ENCODE measurements at places on chromosomes 2 and 18.

GRCh38 chr2:96091141-96091710 lies 25.1 kb downstream of the ADRA2B start:
- DNase-seq: no peak

- no peak for DNase-seq
Observed at GRCh38 chr2:16614314-16614860, 51.2 kb downstream of the CYRIA start.

- DNase-seq: no peak
Observed at GRCh38 chr18:8972116-8972515, 130.4 kb upstream of the NDUFV2 start.

- DNase-seq: no peak
Observed at GRCh38 chr2:173866874-173867618, 98.1 kb downstream of the SP3 start.

DNA sequence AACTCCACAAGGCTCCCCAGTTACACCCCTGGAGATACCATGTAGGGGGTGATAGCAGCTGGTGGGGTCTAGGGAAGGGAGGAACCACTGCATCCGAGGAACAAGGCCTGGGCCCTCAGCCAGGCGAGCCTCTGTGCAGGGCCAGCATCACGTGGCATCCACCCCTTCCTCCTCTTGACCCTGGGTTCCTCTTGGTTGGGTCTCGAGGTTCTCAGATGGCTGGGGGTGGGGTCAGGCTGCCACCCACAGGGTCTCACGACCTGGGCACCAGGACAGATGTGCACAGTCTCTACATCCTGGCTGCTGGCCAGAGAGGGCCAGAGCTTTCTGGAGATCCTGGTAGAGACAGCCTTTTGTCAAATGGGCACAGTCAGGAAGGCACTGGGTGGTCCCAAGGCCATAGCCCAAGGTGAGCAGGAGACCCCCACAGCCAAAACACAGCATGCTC lies 10.4 kb downstream of the HS6ST1 start:
- no peak for DNase-seq

DNA sequence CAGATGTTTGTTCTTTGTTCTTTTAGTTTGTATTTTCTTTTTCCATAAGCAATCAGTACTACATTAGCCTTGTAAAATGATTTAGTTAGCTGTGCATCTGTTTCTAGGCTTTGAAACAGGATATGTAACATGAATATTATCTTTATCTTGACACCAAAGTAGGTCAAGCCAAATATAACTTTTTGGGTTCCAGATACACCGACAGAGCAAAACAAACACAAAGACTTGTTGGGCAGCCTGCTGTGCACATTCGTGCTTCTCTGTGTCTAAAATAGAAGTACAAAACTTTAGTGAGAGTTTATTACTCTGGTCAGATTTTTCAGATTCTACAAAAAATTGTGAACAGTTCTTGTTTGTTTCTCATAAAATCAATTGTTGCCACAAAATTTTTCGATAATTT lies 1059.3 kb upstream of the GYPC start:
- DNase-seq: no peak

DNA sequence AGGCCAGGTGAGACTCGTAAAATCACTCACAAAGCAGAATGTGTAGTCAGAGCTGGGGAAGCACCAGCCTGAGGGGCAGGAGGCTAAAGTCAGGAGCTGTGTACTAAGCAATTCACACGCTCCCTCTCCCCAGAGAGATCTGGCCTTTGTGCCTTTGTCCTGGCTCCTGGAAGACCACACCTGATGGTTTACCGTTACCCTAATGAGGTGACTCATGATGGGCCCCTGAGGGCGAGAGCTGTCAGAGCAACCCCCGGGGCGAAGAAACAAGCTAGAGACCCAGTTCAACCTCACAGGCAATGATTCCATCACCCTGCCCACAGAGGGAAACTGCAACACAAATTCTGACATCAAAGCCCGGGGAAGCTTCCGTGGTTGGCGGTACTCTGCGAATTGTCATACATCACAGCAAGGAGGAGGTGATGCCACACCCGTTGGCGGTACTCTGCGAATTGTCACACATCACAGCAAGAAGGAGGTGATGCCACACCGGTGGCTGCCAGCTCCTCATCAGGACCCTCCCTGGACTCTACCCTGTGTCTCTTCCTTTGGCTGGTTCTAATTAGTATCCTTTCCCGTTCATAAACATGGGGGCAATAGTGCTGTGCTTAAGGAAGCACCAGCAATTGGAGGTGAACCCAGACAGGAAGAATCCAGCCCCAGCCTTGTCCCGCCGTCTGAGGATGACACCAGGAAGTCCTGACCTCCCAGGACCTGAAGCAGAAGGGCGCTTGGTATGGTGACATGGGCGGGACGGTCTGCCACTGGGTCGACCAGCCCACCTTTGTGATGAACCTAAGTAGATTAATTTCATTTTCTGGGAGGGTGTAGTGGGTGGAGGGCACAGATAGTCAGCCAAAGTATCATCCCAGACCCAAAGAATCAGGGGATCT lies 30.5 kb downstream of the B3GNT7 start:
- DNase-seq: no peak

GRCh38 chr2:172113617-172114016 lies 10.9 kb upstream of the DLX2 start:
- no peak for DNase-seq

All from activated CD4-positive, alpha-beta T cell treated with anti-CD3 and anti-CD28 coated beads, Interleukin-2, amount 50 U/mL, for 1 hour (primary cell).